Pancreas (tissue), 10 donors: ENCODE measurements at places on chromosomes 12 and 14. TPM values are rescaled to one million over a fixed set of nuclear protein-coding genes. Genes with fewer than 3 reads are reported as not detected.
A peak's percentile ranks its signal among the peaks of the same experiment; 100 is the strongest.

The PAPLN gene
- polyA plus RNA-seq: 2.9 TPM

DNA sequence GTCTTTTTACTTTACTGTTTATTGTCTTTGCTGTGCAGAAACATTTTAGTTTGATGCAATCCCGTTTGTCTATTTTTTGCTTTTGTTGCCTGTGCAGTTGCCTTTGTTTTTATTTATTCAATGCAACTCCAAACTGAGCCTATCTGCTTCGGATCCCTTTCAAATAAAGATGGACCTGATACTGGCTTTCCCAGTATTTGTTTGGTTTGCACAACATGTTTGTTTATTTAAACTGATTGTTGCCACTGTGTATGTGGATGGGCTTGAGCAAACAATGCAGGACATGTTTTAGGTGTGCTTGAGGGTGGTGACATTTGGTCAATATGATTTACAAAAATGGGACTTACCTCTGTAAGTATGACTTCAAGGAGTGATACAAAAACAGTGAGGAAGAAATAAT, 6.7 kb downstream of the TRHDE start:
- no peak for DNase-seq

GRCh38 chr12:119178544-119179334, at the start of gene HSPB8:
HSPB8 (plus strand) TSS chr12:119178931; CDS start chr12:119179313, 382 bp downstream.
- peak; percentile 81 for DNase-seq

The ANKRD33 gene
- polyA plus RNA-seq: not detected

DNA sequence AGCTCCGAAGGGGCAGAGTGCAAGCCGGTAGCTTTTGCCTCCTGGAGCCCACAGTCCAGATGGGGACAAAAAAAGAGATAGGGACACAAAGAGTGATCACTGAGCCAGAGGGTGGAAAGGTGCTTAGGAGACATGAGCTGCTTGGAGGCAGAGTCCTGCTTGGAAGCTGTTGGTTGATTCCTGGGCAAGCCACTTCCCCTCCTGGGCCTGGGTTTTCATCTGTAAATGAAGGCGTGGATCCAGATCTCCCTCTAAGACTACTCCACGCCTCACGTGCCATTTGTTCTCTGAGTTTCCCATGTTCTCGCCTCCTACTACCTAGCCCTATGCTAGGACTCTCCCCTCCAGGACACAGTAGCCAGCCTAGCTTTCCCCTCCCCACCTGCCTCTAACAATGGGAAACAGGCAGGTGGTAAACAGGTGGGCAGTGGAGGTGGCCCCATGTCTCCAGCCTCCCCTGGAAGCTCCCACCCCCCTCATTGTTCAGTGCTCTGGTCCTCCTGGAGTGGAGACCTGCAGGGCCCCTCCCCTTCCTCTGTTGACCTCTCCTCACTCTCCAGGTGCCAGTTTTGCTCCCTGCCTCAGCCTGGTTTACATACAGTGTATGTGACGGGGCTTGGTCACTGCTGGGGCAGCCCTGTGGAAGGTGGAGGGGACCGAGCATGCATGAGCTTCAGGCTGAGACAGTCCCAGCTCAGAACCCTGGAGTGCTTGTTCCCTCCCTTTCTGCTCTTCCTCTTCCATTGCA, 3.8 kb downstream of the SERPINA3 start:
- no peak for DNase-seq

GRCh38 chr12:19757317-19757877, 318.1 kb downstream of the AEBP2 start:
- DNase-seq: no peak

The SRGAP1 gene
- polyA plus RNA-seq: 4.7 TPM

DNA sequence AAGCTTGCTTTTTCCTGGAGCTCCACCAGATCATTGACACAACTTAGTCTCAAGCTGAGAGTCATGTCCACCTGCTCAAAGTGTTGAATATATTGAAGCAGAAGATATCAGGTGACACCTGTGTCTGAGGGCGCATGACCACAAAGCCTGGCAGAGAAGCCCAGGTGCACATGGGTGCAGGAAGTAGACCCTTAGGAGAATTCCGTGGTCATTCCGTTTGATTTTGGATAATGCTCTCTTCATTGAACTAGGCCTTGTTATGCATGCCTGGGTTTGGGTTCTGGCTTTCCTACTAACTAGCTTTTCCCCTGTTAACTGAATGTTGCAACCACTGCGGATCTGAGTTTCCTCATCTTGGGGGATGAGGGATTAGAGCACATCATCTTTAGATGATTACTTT, 7.1 kb downstream of the ARHGDIB start:
- DNase-seq: no peak

- DNase-seq: no peak
Measured at GRCh38 chr14:68089146-68089731, 269.7 kb downstream of the RAD51B start.

DNA sequence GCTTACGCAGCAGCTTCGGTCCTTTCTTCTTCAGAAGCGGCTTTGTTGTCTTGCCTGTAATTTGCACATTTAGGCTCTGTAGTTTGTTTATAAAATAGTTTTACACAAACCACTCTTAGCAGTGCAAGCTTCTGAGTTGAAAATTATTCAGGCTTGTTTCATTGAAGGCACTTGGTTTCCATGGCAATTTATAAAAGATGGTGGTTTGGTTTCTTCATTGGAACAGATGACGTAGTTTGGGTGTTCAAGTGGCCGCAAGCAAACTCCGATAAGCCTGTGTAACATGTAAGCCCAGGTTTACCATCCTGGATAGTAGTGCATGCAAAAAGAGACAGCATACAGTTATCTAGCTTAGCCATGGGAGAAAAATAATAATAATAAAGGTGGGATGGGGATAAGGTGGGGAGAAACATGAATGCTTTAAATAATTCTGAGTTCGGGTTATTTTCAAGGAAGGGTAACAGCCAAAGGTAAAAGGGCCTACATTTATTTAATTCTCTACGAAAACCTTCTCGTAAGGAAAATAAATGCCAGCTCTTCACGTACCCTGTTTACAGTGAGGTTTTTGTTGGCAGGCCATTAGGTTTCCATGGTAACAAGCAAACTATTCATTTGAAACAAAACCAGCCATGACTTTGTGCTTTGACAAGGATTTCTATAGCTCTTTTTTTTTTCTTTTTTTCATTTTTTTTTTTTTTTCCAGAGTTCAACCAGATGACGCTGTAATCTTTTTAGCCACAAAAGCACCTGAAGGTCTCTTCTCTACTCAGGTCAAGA, 189.6 kb upstream of the RPL10L start:
- no peak for DNase-seq

The RNF212B gene
- not detected for polyA plus RNA-seq

The RD3L gene
- polyA plus RNA-seq: not detected

DNA sequence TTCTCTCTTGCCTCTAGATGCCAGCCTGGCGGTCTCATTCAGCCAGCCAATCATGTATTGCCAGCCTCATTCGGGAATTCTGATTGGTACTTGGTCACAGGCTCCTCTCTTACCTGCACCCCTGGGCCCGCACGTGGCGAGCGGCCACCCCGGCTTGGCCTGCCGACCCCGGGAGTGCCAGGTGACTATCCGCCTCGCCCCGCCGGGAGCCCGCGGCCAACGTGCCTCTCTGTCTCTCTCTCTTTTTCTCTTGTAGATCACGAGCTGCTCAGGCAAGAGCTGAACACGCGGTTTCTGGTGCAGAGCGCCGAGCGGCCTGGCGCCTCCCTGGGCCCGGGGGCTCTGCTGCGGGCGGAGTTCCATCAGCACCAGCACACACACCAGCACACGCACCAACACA, 39.3 kb downstream of the LRCOL1 start:
- no peak for DNase-seq

GRCh38 chr14:92973261-92973797, 50.4 kb downstream of the CHGA start:
- peak; percentile 32 for DNase-seq

The TEX52 gene
- polyA plus RNA-seq: not detected

DNA sequence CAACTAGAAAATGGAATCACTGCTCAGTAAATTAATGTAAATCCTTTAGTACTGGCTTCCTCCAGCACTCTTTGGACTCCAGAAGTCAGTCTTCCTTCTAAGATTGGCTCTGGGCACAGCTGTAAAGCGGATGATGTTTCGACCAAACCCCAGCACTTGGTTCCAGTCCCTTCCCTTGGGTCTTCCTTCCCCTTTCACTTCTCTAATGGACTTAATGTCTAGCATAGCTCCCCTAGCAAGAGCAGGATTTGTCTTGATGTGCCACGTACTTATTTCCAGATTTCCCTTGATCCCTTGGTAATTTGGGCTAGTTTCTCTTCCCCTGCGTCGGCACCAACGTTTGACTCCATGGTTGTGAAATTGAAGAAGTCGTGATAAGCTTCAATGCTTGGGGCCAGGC, 28.3 kb downstream of the C12orf75 start:
- no peak for DNase-seq

DNA sequence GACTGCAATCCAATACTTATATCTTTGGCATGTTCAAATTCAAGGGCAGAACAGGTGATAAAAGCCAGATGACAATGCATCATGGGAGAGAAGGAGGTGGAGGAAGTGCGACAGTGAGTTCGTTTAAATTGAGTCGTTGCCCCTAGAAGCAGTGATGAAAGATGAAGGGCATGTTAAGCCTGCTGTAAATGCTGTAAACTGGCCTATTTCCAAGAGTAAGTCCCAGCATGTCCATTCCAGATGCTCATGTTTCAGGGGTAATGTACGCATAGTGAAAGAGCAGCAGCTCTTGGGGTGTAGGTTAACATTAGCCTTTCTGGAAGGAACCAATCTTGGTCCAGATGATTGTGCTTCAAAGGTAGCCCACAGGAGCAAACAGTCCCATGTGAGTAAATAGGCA, 97.1 kb downstream of the C2CD5 start:
- no peak for DNase-seq

DNA sequence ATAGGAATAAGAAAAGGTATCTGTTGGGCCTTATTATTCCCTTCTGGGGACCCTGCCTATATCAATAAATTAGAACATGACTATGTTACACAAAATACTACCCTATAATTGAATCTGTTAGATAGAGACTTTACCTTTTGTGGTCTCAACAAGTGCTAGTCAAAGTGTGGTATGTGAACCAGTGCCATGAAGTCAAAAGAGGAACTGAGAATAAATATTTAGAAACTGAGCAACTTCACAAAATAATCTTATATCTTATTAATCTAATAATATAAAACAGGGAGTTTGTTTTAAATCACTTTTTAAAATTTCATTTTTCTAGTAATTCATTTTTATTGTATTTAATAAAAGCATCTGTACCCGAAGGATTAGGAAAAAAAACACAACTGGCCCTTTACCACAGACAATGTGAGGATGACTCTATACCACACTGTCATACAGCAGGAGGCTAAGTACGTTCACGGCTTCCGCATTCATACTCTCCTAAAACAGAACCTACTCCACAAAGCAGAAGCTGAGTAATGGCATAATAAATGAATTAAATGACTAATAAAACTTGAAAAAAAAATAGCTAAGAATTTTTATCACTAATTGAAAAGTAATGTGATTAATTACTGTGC, 42.1 kb downstream of the SEC23A start:
- no peak for DNase-seq

DNA sequence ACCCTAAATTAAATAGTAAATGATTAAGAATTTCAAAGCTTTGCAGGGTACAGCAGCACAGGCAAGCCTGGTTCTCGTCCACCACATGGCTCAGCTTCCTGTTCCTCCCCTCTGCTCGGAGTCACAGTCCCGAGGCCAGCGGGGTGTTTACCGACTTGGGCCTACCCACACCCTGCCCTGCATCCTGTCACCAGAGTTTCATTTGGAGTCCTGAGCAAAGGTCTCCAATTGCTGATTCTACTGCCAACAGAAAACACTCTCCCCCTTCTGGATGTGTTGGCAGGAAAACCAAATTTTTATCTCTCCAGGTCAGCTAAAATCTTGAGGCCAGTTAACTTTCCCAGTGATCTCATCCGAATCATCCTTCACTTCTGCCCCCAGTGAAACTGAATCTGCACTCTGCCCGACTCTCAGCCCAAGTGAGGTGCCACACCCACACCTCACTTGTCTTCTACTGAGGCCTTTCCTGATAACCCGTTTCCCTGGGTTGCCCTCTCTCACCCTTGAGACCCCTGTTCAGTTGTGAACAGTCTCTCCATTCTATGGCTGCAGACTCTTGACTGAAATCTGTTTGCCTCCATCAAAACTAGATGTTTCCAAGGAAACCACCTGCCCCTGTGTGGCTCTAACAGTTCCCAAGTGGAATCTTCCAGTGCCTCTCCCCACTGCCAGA, 71.2 kb downstream of the VCPKMT start:
- peak; percentile 79 for DNase-seq

- no peak for DNase-seq
Measured at GRCh38 chr14:29674566-29675285, 252.9 kb downstream of the PRKD1 start.

- DNase-seq: no peak
Measured at GRCh38 chr12:51871126-51871525, 16.8 kb upstream of the ANKRD33 start.

- DNase-seq: no peak
Measured at GRCh38 chr12:73374360-73374759, 1102.2 kb downstream of the TRHDE start.

DNA sequence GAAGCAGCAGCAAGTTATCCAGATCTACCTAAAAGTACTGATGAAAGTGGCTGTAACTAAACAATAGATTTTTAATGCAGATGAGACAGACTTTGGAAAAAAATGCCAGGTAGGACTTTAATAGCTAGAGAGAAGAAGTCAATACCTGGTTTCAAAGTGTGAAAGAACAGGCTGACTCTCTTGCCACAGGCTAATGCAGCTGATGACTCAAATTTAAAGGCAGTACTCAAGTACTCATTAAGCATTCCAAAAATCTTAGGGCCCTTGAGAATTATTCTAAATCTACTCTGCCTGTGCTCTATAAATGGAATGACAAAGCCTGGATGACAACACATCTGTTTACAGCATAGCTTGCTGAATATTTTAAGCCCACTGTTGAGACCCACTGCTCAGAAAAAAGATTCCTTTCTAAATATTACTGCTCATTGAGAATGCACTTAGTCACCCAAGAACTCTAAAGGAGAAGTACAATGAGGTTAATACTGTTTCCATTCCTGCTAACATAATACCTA, 68.6 kb upstream of the SYT1 start:
- DNase-seq: no peak

DNA sequence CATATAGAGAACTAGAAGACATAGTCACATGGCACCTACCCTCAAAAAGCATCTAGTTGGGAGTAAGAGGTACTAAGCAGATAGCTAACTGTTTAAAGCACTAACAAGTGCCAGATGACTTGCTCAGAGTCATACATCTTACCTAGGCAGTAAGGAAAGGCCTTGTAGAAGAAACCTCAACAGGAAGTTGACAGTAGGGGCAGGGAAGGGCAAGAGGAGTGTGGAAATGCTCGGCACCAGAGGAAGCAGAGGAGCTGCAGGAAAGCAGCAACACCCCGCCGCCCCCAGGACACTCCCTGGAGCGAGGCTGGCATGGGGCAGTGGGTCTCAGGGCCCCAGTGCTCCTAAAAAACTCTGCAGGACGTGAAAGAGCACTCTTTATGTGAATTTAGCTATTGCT, 92.9 kb downstream of the PPP2R5C start:
- DNase-seq: no peak
